Effector memory CD8-positive, alpha-beta T cell (primary cell): ENCODE measurements at places on chromosomes 1 and 21.
A peak's percentile ranks its signal among the peaks of the same experiment; 100 is the strongest.

DNA sequence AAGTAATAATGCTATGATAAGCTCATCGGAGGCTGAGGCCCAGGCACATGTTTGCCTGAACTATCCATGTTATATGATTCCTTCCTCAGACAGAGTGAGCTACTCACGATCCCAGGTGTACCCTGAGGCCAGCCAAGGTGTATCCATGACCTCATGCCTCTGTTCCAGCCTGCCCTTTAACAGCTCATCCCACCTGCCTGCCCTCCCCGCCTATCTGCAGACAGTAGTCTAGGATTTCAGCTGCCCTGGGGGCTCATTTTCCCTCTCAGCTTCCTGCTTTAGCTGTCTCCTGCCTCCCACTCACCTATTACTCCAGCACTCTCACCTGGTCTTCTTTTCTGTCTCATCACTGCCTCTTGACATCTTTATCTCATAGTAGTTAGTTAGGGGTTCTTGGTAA is 1.9 kb upstream of the IL24 start:
- peaks cover 6% of the 10 kb centered on the region for H3K36me3 ChIP-seq
- no peak overlapping the region for H3K4me3 ChIP-seq
- DNase-seq, result no peak
- H3K27ac ChIP-seq, result no peak overlapping the region
- H3K4me1 ChIP-seq, result peaks cover 8% of the 10 kb centered on the region

GRCh38 chr1:246095443-246095842 is 411.6 kb downstream of the SMYD3 start:
- no peak overlapping the region for H3K4me3 ChIP-seq
- H3K27me3 ChIP-seq, result no peaks in the 10 kb centered on the region
- no peaks in the 10 kb centered on the region for H3K4me1 ChIP-seq
- no peak overlapping the region for H3K27ac ChIP-seq
- no peak for DNase-seq
- H3K36me3 ChIP-seq, result no peaks in the 10 kb centered on the region

DNA sequence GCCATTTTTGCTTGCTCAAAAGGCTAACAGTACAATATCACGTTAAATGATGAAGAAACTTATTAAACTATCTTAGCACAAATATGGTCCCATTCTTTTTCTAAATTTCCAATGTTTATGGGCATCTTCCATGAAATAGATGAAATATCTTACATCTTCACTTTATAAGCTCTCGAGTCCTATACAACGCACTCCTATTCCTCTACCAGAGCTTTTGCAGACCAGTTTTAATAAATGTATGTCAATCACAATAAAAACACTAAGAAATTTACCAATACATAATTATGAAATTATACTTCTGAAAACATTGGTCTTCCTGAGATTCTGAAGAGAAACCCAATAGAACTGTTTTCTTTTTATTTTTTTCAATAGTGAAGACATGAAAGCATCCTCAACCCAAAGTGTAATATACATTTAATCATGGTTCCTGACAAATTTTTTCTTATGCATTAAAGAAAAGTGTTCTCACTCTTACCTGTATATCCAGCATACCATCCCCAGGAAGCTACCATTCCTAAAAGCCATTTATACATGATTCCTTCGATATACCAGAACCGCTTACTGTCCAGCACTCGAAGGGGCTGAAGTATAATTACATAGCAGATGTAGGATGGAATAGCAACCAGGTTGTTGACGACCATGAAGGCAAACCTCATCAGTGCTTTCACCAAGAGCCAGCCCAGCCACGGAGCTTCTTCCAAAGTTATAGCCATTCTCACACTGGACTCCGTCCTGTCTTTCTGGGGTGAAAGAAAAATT is 1.8 kb downstream of the LPGAT1 start:
- H3K4me1 ChIP-seq, result peaks cover 50% of the 10 kb centered on the region
- peak overlapping the region; percentile 93 for H3K27ac ChIP-seq
- DNase-seq, result no peak
- peaks cover 22% of the 10 kb centered on the region for H3K36me3 ChIP-seq
- H3K4me3 ChIP-seq, result peak overlapping the region; percentile 90
- no peaks in the 10 kb centered on the region for H3K27me3 ChIP-seq

GRCh38 chr1:235938709-235939479 is 72.2 kb upstream of the LYST start:
- no peak overlapping the region for H3K4me3 ChIP-seq
- peaks cover 9% of the 10 kb centered on the region for H3K27me3 ChIP-seq
- peak overlapping the region; percentile 84 for H3K27ac ChIP-seq
- no peak for DNase-seq
- H3K36me3 ChIP-seq, result peaks cover 2% of the 10 kb centered on the region
- peaks cover 37% of the 10 kb centered on the region for H3K4me1 ChIP-seq

DNA sequence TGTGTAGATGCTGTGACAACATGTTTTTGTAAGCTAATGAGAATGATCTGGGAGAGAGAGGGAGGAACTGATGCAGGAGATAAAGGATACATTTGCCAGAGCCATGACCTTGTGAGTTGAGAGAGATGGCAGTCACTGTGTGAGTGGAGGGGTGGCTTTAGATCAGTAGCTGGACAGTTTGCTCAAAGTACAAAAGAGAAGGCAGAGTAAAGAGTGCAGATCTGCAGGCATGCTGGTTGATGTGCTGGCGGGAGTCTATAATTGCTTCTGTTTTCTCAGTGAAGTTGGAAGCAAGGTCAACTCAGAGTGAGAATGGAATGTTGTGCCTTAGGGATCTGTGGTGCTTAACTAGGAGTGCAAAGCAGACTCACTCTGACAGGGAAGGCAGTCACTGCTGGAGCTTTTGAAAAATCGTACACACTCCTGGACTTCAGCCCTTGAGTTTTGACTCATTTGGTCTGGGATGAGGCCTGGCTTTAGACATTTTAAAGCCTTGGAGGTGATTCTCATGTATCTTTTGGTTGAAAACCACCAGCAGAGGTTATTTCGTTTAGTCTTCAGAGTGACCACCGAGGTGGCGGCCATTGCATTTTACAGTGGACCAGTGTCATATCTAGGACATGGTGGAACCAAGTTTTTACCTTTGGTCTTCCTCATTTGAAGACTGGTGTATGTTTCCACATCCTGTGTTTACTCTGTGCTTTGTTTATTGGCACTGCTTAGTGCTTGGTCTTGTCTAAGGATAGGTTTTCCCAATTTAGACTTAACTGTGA is 49.6 kb downstream of the MTR start:
- H3K4me3 ChIP-seq, result no peak overlapping the region
- no peak for DNase-seq
- no peaks in the 10 kb centered on the region for H3K27me3 ChIP-seq
- H3K36me3 ChIP-seq, result peaks cover 33% of the 10 kb centered on the region

GRCh38 chr1:21623410-21623961 is 45.7 kb downstream of the RAP1GAP start:
- no peak for DNase-seq
- H3K27me3 ChIP-seq, result peaks cover 71% of the 10 kb centered on the region
- H3K36me3 ChIP-seq, result peaks cover 3% of the 10 kb centered on the region
- peak overlapping the region; percentile 67 for H3K4me3 ChIP-seq
- peaks cover 2% of the 10 kb centered on the region for H3K4me1 ChIP-seq

- no peak overlapping the region for H3K4me3 ChIP-seq
- H3K36me3 ChIP-seq, result peaks cover 36% of the 10 kb centered on the region
- H3K4me1 ChIP-seq, result no peaks in the 10 kb centered on the region
- H3K27ac ChIP-seq, result no peak overlapping the region
- no peaks in the 10 kb centered on the region for H3K27me3 ChIP-seq
These were observed 36.3 kb downstream of the S100B start for GRCh38 chr21:46568562-46568961.

DNA sequence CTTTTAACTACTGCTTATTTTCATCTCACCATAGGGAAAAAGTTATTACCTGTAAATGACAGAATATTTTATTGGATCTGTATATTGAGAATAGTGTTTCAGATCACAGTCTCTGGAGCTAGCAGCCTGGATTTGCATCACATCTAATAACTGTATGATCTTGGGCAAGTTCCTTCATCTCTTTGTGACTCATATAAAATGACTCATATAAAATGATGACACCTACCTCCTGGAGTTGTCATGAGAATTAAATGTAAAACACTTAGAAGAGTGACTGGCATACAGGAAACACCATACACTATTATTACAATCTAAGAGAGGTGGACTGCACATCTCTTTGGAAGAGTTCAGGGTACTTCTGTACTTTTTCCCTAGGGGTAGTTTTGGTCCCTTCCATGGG is 421.3 kb downstream of the NEGR1 start:
- H3K36me3 ChIP-seq, result no peaks in the 10 kb centered on the region
- H3K4me1 ChIP-seq, result no peaks in the 10 kb centered on the region
- H3K27ac ChIP-seq, result no peak overlapping the region
- DNase-seq, result no peak

DNA sequence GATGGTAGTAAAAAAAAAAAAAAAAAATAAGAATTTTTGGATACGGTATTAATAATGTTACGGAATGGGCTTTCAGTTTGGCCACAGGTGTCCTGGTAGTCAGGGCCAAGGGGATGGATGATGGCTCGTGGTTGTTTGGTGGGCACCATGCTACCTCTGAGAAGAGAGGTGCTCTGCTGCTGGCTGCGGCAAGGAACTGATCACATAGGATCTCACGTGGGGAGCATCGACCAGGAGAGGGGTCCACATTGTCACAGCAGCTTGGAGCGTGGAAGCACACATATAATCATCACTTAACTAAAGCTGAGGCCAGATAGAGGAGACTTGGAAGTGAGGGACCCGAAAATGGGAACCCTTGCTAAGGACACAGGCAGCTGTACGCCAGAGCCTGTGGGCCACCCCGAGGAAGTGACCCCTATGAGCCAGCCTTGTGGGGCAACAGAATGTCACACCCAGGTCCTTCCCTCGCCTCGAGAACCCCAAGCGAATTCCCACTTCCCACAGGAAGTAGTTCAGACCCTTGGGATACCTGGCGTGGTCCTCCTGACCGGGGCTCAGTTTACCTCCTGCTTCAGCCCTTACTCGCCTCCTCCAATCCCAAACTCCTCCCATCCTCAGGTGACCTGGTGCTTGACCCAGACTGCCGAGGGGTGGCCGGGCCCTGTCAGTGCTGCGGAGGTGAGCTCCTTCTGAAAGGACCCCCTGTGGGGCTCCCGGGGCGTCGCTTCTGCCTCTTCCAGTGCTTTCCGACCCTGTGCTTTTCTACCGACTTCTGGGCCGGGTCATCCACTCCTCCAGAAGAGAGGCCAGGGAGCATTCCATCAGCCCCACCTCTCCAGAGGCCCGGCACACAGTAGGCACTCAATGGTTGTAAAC is 222.0 kb downstream of the CAMTA1 start:
- no peak for DNase-seq
- peaks cover 1% of the 10 kb centered on the region for H3K4me1 ChIP-seq
- no peak overlapping the region for H3K4me3 ChIP-seq
- peaks cover 37% of the 10 kb centered on the region for H3K27me3 ChIP-seq

DNA sequence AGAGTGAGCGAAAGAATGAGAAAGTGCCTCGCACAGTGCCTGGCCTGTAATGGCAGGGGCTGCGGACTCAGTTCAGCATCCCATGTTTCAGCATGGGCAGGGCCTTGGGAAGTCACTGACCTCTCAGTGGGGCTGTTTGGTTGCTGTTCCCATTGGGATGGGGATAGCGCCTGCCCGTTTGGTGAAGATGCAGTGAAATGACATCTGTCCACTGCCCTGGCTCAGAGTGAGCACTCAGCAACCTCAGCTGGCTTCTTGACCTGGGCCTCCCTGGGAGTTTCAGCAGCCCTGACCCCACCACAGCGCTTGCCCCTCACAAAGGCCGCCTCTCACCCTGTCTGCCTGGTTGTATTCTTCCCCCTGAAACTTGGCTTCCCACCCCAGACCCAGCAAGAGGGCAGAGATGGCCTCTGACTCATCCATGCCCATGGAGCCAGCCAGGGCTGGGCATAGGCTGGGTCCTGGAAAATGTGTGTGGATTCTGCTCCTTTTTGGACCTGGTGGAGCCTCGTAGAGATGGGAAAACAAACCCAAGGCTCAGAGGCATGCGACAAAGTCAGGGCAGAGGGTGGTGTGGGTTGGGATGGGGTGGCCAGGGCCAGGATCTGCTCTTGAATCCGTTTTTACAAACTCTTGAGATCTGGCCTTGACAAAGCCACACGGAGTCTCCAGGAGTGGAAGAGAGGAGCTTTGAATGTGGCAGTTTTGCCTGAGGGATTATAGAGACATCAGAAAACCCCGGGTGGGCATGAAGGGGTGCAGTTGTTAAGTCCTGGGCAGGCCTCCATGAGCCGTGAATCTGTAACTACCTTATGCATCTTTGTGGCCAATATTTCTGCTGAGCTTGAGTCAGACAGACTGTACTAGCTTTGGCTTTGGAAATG is 1.2 kb downstream of the XKR8 start:
- peaks cover 28% of the 10 kb centered on the region for H3K36me3 ChIP-seq
- H3K4me1 ChIP-seq, result peaks cover 20% of the 10 kb centered on the region
- H3K4me3 ChIP-seq, result peak overlapping the region; percentile 83
- no peaks in the 10 kb centered on the region for H3K27me3 ChIP-seq

GRCh38 chr1:245345191-245345884 is 190.6 kb downstream of the KIF26B start:
- peaks cover 12% of the 10 kb centered on the region for H3K27me3 ChIP-seq
- DNase-seq, result no peak
- H3K4me3 ChIP-seq, result no peak overlapping the region
- H3K27ac ChIP-seq, result no peak overlapping the region
- H3K36me3 ChIP-seq, result no peaks in the 10 kb centered on the region

DNA sequence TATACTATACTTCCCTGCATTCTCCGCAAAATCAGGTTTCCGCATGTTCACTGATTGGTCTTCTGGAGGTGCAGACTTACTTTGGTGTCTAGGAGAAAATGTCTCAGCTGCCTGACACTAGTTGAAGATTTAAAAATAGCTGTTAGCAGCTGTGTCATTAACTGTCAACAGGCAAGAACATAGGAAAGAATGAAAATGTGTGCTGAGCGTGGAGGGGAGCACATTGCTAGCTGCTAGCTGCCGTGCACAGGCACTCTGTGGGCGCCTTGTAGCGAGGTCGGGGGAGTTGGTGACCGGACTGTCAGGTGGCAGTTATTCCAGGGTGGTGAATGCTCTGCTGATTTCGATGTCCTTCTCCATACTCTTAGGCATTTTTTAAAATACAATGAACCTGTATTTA is 5.2 kb downstream of the FAAH start:
- H3K4me3 ChIP-seq, result no peak overlapping the region
- no peak for DNase-seq
- no peaks in the 10 kb centered on the region for H3K36me3 ChIP-seq
- no peaks in the 10 kb centered on the region for H3K4me1 ChIP-seq
- no peak overlapping the region for H3K27ac ChIP-seq
- H3K27me3 ChIP-seq, result peaks cover 18% of the 10 kb centered on the region

- no peak for DNase-seq
- H3K4me1 ChIP-seq, result no peaks in the 10 kb centered on the region
- no peaks in the 10 kb centered on the region for H3K27me3 ChIP-seq
- no peak overlapping the region for H3K4me3 ChIP-seq
- H3K36me3 ChIP-seq, result peaks cover 3% of the 10 kb centered on the region
These were observed 93.6 kb upstream of the BCAR3 start for GRCh38 chr1:93775224-93775623.

- H3K27ac ChIP-seq, result no peak overlapping the region
- DNase-seq, result no peak
- no peaks in the 10 kb centered on the region for H3K36me3 ChIP-seq
- H3K27me3 ChIP-seq, result peaks cover 37% of the 10 kb centered on the region
- no peaks in the 10 kb centered on the region for H3K4me1 ChIP-seq
- no peak overlapping the region for H3K4me3 ChIP-seq
These were observed 22.9 kb upstream of the LAMC1 start for GRCh38 chr1:183000167-183000962.

- H3K36me3 ChIP-seq, result peaks cover 6% of the 10 kb centered on the region
- peaks cover 10% of the 10 kb centered on the region for H3K4me1 ChIP-seq
- H3K4me3 ChIP-seq, result no peak overlapping the region
- no peak overlapping the region for H3K27ac ChIP-seq
- no peak for DNase-seq
- H3K27me3 ChIP-seq, result peaks cover 31% of the 10 kb centered on the region
These were observed 24.2 kb downstream of the PDE9A start for GRCh38 chr21:42677339-42678321.

- no peak for DNase-seq
- H3K27ac ChIP-seq, result no peak overlapping the region
- no peaks in the 10 kb centered on the region for H3K4me1 ChIP-seq
These were observed 94.1 kb downstream of the ACTL8 start for GRCh38 chr1:17849216-17849615.
